ENCODE measurements at places on chromosomes 2 and 18.

GRCh38 chr2:98471402-98472131, 26.9 kb downstream of the INPP4A start:
- DNase-seq: no peak

DNA sequence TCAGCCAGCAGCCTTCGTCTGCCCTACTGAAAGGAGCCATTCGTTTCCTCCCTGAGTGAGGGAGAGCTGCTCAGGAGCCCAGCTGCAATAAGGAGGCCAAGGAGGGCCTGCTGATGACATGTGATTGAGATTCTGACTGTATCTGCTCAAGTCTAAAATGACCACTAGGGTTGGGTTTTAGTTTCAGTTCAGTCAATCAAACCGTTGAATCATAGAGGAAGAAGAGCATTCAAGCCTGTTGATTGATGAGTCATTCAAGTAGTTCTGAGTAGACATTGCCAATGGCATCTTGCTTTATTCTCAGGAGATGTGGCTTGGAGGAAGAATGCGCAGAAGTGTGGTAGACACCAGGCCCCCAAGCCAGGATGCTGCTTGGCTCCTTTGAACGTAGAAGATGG, 19.9 kb upstream of the BCL2L11 start:
- DNase-seq: peak; percentile 67

DNA sequence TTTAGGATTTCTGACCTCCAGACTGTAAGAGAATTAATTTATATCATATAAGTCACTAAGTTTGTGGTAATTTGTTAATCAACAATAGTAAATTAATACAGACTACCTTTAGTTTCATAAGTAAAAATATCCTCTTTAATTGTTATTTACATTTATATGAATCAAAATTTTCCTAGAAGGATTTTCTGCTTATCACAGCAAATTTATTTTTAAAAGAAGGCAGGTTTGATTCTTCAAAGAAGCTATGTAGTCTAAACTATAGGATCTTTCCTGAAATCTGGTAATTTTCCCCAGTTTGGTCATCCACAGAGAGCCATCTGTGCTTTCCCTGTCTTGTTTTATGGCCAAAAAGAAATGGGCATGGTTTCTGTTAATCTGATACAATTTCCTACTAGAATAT, 13.1 kb upstream of the VRK2 start:
- no peak for DNase-seq

- no peak for DNase-seq
Observed at GRCh38 chr18:24068945-24069693, 54.6 kb downstream of the TTC39C start.

DNA sequence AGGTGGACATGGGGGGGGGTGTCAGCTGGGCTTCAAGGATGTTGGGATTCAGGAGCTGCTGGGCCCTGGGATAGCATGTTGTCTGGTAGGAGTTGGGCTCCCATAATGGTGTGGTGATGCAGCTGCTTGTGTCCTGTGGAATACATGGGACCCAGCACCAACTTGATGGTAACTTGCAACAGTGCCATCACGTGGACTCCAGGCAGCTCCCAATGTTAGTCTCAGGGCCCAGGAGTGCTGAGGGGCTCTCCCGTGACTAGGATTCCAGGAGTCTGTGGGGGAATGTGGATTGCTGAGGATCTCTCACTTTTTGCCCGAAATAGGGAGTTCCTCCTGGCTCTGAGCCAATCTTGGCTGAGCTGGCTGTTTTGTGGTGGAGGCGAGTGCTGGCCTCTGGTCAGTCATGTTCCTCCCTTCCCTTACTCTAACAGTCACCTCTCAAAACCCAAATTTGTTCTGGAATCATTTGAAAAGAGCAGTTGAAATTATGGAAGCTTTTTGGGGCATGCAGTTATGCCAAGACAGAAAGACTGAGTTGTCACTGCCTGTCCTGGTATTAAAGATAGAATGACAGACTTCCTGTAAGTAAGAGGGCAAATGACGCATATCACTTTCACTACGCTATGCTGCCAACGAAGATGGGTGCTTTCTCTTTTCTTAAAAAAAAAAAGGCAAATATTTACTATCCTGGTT, 607.1 kb downstream of the ADCYAP1 start:
- DNase-seq: no peak

- no peak for DNase-seq
Observed at GRCh38 chr2:191607096-191607495, 70.8 kb upstream of the NABP1 start.

DNA sequence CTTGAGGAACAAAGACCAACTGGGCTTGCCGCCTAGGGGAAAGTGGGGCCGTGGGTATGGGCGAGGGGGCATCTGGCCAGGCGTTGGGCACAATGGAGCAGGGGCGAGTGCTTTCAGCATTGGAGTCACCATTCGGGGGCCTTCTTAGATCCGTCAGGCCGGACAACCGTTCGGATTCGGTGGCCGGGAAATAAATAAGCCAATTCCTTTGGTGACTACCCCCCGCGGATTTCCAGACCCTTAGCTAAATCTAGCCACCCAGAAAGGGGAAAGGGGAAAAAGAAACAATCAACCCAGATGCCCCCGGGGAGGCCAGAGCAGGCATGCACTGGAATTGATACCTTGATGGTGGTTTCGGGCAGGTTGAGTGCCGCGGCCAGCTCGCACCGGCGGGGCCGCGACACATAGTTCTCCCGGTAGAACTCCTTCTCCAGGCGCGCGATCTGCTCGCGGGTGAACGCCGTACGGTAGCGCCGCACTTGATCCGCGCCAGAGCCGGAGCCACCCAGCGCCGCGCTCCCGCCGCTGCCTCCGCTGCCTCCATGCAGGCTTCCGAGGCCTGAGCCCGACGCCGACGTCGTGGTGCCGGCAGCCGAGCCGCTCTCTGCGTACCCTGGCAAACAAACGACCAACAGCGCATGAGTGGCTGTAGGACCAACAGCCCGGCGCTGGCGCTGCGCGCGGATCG, 1.8 kb downstream of the EVX2 start:
- no peak for DNase-seq

DNA sequence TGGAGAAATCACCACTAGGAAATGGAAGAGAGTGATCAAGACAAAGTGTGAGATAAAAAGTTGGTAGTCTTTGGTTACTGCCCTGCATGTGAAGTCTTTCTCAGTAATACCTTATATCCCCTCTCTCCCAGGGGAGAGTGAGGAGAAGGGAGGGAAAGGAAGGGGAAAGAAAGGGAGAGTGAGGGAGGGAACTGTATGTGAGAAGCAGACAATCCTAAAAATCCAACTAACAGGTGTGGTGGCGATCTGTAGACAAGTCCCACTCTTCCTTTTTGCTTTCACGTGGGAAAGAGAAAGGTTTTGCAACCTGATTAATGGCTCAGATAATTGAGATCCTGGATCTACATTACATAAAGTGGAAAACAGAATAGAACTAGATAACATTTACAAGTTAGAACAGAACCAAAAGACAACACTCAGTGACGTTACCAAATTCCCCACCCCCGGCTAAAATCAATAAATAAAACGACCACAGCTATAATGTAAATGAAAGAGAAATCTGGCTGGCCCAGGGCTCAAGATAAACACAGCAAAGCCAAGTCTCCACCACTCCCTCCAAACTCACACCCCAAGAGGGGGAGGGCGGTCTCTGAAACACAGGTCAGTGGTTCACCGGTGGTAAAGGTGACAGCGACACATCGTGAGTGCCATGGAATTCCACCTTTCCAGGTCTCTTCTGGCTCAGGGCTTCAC, 10.0 kb upstream of the APCDD1 start:
- DNase-seq: no peak

DNA sequence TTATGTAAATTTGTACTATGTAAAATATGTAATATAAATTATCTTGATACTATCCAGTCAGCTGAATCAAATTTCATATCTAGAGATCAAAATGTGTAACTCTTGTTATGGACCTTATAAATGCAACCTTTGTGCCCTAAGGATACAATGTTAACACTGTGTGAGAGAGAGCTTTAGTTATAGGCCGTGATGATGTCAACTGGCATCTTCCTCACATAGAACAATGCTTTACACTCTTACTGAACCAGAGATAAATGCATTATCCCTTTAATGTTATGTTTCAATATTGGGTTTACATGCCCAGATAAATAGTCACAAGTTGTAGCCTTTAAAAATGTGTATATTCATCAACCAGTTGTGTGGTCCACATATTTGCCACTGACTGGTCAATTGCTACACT, 115.1 kb downstream of the KCNJ3 start:
- DNase-seq: no peak

- peak; percentile 70 for DNase-seq
Observed at GRCh38 chr2:190511104-190511503, 23.4 kb downstream of the NEMP2 start.

GRCh38 chr2:42101206-42102023, 53.6 kb downstream of the PKDCC start:
- no peak for DNase-seq

DNA sequence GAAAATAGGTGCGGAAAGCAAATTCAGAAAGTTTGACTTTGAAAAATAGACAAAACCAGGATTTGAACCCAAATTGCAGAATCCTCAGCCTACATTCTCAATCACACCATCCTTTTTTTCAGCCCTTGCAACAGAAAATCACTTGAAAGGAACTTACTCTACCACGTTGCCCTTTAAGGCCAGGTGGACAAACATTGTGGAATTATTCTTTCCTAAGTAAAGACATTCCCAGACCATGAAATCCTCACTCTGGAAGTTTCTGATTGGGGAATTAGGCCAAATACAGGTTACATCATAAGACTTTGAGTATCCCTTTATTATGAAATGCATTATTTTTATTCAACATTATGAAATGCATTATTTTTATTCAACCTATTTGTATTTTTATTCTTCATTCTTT, 259.4 kb downstream of the RAD51AP2 start:
- no peak for DNase-seq

GRCh38 chr2:3449936-3450335, 69.4 kb downstream of the ADI1 start:
- DNase-seq: no peak

- no peak for DNase-seq
Observed at GRCh38 chr2:136858656-136859055, 93.3 kb downstream of the THSD7B start.

- DNase-seq: no peak
Observed at GRCh38 chr2:64000630-64001381, 18.4 kb downstream of the VPS54 start.
